CD4-positive, alpha-beta T cell treated with Interferon gamma for 1 hour (primary cell): ENCODE measurements at places on chromosomes 7 and 10.
A peak's percentile ranks its signal among the peaks of the same experiment; 100 is the strongest.

- no peak for DNase-seq
Measured at GRCh38 chr7:157889480-157889879, 552.7 kb downstream of the DNAJB6 start.

DNA sequence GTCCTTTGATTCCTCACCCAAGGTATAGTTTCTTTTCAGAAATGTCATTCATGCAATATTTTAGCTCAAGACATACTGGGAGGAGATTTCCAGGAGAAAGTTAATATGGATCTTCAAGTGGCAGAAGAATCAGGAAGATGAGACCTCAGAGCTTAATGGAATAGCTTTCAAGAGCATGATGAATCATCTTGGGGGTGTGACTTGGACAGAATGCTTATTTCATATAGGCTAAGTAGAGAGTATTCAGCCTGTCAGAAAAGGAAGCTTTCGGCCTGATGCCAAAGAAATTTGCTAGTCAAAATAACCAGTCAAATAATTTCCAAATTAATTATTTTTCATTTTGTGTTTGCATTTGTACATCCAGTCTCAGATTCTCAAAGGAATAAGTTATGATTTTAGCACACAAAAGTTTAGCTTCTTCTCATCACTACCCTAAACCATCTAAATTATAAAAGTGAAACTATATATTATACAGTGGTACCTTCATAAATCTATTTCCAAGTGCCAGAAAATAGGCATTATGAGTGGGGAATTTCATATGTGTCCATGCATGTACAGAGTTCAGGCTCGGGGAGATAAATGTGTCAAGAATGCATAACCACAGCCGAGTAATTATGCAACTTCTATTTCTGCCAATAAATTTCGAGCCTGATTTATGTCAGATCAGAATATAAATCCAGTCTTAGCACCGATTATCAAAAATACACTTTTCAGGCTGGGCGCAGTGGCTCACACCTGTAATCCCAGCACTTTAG is 27.3 kb upstream of the CALD1 start:
- no peak for DNase-seq

- no peak for DNase-seq
Measured at GRCh38 chr10:70864935-70865334, 23.4 kb downstream of the PCBD1 start.

- no peak for DNase-seq
Measured at GRCh38 chr7:4822677-4823076, 39.2 kb downstream of the PAPOLB start.

GRCh38 chr7:158947627-158948026 is 91.3 kb downstream of the DYNC2I1 start:
- no peak for DNase-seq

DNA sequence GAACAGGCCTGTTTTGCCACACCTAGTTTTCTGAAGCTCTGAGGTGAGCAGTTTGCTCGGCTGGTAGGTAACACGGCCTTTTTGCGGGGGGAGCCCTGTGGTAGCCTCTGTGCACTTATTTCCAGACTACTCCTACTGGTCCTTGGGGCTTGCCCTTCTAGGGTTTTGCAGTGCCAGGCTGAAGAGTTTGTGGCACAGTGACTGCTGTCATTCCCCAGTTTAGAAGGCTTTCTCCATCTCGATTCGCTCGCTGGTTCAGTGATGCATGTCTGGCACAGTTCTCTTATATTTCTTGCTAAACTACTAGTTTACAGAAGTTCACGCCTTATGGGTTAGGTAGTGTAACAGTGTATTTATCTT is 711 bp downstream of the KIF20B start:
- DNase-seq = no peak

DNA sequence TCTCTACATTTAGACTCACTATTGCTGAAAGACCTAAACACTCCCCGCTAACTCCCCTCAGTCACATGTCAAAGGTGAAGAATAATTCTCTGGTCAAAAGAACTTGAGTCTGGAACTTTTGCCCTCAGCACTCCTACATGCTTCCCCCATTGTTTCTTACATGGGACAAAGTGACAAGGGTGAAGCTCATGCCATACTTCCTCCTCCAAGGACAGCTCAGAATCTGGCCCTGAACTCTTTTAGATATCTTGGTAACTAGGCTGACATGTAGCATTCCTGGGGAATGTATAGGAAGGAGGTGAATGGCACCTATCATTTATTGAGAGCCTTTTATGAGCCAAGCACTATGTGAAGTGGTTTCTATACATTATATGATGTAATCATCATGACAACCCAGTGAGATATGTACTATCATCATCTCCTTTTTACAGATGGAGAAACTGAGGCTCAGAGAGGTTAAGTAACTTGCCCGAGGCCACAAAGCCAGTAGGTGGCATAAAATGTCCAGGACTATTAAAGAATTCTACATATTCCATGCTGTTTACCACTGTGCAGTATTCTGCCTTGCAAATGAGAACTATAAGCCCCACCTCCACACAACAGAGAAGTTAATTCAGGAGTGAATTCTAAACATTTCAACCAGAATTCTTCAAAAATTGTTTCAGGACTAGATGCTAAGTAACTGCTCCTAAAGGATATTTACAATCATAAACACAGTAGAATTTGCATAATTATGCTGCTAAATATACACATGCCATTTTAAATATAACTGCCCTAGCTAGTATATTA is 246.6 kb downstream of the ARHGAP21 start:
- no peak for DNase-seq

- peak; percentile 70 for DNase-seq
Measured at GRCh38 chr7:26398756-26399509, 107.3 kb downstream of the SNX10 start.

GRCh38 chr10:248307-248706 is 113.1 kb downstream of the ZMYND11 start:
- no peak for DNase-seq

DNA sequence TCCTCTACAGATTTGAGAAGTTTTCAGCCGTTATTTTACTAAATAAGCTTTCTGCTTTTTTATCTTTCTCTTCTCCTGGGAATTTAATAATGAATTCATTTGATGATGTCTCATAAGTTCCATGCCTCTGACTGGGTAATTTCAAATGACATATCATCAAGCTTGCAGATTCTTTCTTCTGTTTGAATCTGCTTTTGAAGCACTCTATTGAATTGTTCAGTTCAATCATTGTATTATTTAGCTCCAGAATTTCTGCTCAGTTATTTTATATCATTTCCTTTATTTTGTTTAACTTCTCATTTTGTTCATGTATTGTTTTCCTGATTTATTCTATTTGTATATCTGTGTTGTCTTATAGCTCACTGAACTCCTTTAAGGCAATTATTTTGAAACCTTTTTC is 196.9 kb upstream of the CNTNAP2 start:
- DNase-seq = no peak

- DNase-seq = no peak
Measured at GRCh38 chr10:117016266-117016665, 11.3 kb upstream of the SHTN1 start.
